ENCODE measurements at places on chromosomes 2 and 18. TPM values are rescaled to one million over a fixed set of nuclear protein-coding genes. Genes with fewer than 3 reads are reported as not detected.

Gene NCL
- total RNA-seq, result 944 TPM

Gene POTEC
- total RNA-seq, result not detected

Gene CNGA3
- total RNA-seq, result not detected

Gene SLC30A3
- total RNA-seq, result 8.0 TPM

Gene SCTR
- 0.09 TPM for total RNA-seq

Gene MOCOS
- 5.3 TPM for total RNA-seq

Gene PARD3B
- total RNA-seq, result 5.9 TPM

Gene IL36A
- not detected for total RNA-seq

Gene CAPN14
- total RNA-seq, result 0.11 TPM

Gene ST6GAL2
- total RNA-seq, result 8.6 TPM

DNA sequence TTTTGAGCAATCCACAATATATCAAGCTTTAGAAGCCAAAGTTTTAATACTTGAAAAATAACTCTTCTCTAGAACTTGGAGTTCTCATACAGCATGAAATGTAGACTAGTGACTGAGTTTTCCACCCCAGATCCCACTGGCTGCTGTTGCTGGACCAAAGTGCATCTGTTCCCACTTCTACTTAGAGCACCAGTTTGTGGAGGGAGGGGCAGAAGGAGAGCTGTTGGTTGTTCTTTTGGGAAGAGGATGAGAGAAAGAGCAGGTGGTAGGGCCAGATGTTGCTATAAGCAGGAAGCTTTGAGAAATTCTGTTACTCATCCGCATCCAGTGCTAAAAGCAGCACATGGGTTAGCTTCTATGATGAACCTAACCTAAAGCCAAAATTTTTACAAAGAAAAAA, 59.0 kb downstream of the MBD2 start:
- H3K4me3 ChIP-seq, result no peak overlapping the region
- H3K4me1 ChIP-seq, result no peaks in the 10 kb centered on the region
- H3K27ac ChIP-seq, result no peak overlapping the region
- DNase-seq, result no peak

DNA sequence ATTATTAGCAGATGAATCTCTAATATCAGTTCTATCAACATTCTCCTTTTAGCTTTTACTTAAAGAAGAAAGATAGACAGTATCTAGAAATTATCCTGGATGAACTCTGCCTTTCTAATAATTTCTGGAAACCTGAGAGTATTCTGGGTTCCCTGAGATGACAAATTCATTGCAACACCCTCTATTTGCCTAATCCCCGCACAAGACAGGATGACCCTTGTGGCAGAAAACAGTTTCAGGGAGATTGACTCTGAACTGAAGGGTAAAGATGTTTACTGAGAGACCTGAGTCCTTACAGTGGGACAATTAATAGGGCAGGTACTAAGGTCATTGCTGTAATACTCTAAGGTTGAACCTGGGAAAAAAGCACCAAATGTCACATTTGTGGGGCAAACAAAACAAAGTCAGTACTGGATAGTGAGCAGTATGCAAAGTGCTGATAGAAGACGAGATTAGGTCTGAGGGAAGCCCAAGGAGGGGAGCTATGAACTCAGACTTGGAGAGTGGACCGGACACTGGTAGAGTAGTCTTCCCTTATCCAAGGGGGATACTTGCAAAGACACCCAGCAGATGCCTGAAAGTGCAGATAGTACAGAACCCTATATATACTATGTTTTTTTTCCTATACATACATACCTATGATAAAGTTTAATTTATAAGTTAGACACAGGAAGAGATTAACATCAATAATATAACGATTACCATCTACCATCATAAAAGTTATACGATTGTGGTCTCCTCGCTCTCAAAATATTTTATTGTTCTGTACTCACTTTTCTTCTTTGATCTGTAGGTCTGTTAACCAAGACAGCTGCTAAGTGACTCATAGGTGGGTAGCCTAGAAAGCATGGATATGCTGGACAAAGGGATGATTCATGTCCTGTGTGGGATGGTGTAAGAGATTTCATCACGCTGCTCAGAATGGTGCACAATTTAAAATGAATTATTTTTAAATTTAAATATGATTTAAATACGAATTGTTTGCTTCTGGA, 148.3 kb upstream of the KLHL14 start:
- DNase-seq, result no peak
- no peaks in the 10 kb centered on the region for H3K36me3 ChIP-seq
- no peaks in the 10 kb centered on the region for H3K27me3 ChIP-seq
- no peak overlapping the region for H3K27ac ChIP-seq
- H3K4me1 ChIP-seq, result peaks cover 3% of the 10 kb centered on the region

- H3K36me3 ChIP-seq, result no peaks in the 10 kb centered on the region
- no peaks in the 10 kb centered on the region for H3K4me1 ChIP-seq
- H3K4me3 ChIP-seq, result no peak overlapping the region
- no peak for DNase-seq
Measured at GRCh38 chr2:142014536-142014935, 116.3 kb downstream of the LRP1B start.

GRCh38 chr18:62510789-62511188, 12.0 kb upstream of the ZCCHC2 start:
- peaks cover 16% of the 10 kb centered on the region for H3K36me3 ChIP-seq
- no peak overlapping the region for H3K4me3 ChIP-seq
- H3K27me3 ChIP-seq, result no peaks in the 10 kb centered on the region
- 0 out of 2 replicates have a peak, but pooled peaks cover 2% of the 10 kb centered on the region for H3K4me1 ChIP-seq

DNA sequence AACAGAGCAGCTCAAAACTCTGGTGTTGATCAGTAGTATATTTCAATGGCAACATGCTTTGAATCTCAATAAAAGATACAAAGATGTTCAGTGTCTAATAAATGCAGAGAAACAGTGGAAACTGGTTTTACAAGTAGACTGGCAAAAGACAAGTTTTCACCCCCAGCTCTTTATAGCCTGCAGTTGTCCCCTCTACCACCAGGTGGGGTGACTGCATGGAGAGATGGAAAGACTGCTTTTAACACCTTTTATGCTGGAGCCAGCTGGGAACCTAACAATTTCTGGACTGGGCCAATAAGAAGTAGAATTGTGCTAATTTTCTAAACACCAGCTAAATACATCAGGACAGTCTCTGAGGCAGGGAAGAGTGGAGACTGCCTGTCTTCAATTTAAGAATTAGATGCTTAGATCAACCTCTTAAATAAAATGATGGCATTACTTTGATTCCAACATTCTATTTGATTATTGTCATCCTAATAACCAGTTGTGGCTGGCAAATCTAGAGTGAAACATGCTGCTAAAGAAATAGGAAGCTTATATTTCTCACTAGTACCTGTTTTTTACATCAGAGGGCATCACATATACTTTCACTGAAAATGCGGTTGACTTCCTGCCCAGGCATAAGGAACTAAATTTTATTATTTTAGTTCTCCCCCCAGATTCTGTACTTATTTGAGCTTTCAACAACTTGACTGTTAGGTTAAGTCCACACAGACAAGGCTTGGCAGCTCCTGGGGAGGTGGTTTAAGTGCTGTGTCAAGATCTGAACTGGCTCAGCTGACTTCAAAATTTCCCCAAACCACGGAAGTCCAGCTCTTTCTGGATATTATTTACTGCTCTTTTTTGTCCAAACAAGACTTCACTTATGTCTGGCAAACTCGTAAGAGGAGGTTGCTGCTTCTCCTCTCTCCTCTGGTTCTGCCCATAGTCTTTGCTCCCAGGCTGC, 140.5 kb downstream of the TPGS2 start:
- H3K4me1 ChIP-seq, result no peaks in the 10 kb centered on the region
- H3K36me3 ChIP-seq, result peaks cover 8% of the 10 kb centered on the region
- H3K27me3 ChIP-seq, result no peaks in the 10 kb centered on the region
- peak; percentile 80 for DNase-seq
- H3K27ac ChIP-seq, result no peak overlapping the region

DNA sequence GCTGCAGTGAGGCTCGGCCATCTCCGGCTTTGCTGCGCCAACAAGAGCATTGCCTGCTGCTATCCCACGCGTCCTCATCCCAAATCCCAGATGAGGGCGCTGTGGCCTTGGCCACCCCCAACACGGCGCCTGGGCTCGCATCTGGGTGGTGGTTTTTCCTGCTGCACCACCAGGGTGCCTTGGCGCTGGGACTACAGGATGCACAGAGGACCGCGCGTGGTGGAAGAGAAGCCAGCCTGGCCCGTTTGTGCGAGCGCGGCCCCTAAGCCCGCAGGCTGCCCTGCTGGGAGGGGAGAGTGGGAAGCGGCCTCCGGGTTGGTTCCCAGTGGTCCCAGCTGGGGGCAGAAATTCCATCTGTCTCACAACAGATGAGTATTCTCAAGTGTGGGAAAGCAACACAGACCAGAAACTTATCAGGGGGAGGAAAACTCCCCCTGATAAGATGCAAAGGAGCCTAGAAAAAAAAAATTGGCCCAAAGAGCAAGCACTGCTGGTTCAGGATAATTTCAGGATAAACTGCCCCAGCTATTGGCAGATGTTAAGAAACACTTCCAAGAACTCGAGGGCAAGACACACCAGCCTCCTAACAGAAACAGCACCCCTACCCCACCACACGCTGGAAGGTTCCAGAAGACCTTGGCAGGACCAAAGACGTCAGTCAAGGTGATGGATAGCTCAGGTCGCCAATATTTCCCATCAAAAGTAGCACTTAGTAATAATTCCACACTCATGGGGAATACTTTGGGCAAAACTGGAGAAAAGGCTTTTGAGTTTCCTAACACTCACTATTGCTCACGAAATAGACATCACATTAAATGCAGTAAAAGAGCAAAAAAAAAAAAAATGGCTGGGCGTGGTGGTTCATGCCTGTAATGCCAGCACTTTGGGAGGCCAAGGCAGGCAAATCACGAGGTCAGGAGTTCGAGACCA, 152.1 kb downstream of the PXDN start:
- no peaks in the 10 kb centered on the region for H3K27me3 ChIP-seq
- no peak overlapping the region for H3K4me3 ChIP-seq
- no peaks in the 10 kb centered on the region for H3K36me3 ChIP-seq
- H3K4me1 ChIP-seq, result peaks cover 30% of the 10 kb centered on the region

- H3K27ac ChIP-seq, result no peak overlapping the region
- H3K4me3 ChIP-seq, result no peak overlapping the region
- no peak for DNase-seq
- H3K4me1 ChIP-seq, result no peaks in the 10 kb centered on the region
Measured at GRCh38 chr18:12098374-12098773, 4.7 kb downstream of the ANKRD62 start.

DNA sequence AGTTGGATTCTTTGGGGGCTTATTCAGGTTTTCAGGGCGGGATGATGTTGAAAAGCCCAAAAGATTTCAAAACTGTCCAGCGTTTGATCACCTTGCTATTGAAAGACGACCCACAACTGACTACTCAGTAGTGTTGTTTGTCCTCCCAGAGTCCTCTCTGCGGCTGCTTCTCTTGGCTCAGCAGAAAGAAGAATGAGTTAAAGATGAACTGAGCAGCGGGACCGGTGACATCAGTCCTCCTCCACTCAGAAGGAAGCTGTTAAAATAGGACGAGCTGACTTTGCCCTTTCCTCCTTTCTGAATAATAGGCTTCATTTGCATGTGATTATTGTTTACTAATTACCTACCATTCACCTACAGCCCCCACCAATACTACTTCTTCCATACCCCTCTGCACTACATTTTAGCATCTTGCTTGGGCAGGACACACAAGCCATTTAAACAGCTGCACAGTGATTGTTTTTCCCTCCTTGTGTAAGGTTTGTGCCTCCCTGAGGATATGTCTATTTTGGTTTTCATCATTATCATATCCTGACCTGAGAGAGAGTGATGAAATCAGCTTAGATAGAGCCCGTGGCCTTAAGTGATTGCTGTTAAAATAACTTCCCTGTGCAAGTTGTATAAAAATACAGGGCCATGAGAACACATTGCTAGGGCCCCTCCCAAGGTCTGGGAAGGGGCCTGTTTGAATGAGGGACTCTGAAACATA, 261.8 kb downstream of the FHOD3 start:
- peaks cover 17% of the 10 kb centered on the region for H3K4me1 ChIP-seq
- DNase-seq, result no peak
- no peaks in the 10 kb centered on the region for H3K36me3 ChIP-seq
- no peak overlapping the region for H3K27ac ChIP-seq
- no peak overlapping the region for H3K4me3 ChIP-seq

Measured in WTC11 (cell line).